CD4-positive, alpha-beta T cell treated with Interleukin-21 for 1 hour (primary cell): ENCODE measurements at places on chromosomes 2 and 18.

- DNase-seq: peak; percentile 58
These were observed 8.5 kb downstream of the FAM117B start for GRCh38 chr2:202643012-202643858.

GRCh38 chr2:102027036-102027980 lies 35.5 kb downstream of the IL1R2 start:
- DNase-seq: no peak

DNA sequence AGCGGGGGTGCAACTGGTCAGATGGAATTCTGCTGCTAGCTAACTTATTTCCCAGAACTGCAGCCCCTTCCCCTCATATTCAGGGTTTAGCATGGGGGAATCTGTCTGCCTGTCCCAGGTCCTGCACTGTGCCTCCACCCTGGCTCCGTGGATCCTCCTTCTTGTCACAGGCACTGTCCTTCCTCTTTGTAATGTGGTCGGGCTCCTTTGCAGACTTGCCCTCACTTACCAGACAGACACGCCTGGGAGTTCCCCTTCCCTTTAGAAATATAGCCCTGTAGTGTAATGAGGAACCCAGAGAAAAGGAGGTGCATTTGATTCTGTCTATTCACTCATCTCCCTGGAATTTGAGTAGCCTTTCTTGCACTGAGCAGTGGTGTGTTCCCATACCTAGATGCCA lies 108.7 kb downstream of the TRIM43 start:
- peak; percentile 15 for DNase-seq

DNA sequence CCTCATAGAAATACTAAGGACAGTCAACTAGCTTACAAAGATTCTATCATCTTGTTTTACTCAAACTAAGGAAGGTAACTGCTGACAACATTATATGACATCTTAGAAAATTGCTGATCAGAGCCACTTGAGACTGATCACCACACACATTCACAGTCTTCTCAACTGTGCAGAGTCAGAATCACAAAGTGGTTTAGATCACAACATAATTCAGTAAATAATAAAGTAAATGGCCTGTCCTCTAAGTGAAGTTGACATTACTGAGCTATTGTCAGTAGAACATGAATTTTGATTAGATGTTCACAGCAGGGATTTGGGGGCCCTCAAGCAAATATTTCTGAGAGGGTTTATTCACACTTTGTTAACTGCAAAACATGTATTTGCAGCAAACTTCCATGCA lies 28.5 kb downstream of the NOL4 start:
- no peak for DNase-seq

DNA sequence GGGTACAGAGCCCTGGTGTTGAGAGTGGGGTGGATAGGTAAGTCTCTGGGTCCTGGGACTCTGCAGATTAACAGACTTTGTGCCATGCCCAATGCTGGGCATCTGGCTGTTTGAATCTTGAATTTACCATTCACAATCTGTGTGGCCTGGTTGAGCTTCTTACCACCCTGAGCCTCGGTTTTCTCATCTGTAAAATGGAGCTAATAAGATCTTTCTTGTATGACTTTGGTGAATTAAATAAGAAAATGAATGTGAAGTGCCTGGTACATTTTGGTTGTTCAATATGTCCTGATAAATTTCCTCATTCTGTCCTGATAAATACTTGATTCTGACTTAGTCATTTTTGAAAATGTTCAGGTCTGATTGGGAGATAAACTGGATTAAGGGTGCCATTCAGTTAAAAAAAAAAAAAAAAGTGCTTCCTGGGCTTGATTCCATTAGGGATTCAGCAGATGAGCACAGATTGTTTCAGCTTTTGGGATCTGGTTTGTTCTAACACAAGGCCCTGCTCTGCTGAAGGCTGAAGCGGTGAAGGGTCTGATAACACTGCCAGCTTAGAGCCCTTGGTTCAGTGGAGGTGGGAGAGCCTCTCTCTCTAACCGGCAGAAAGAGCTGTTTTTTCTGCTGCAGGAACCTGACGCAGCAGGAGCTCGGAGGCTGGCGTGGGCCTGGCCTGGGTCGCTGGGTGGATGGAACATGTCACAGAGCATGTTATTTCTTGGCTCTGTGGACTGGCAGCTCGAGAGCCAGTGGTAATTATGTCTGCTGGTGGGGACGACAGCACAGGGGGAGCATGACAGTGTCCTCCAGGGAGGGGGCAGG lies 84.5 kb upstream of the MCFD2 start:
- DNase-seq: no peak

DNA sequence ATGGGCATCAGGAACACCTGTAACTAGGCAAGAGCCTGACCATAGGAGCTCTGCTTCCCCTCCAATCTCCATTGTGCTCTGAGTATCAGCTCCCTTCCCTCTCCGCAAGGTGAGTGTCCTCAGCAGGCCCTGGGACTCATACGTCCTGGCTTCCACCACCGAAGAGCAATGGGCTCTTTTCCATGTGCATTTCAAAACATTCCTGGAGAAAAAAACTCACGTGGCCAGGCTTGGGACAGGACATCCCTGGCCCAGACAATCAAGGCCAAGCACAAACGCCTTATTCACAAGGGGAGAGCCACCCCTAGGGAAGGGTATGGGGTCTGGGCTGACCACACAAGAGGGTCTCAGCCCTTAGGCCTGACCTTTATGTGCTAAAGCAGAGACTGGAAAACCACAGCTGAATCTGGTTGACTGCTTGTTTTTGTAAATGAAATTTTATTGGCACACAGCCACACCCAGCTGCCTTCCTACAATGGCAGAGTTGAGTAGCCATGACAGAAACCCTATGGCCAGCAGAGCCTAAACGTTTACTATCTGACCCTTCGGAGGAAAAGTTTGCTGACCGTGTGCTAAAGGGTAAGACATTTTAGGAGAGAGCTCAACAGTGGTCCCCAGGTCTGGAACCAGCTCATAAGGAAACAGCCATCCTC lies 175.7 kb upstream of the ARL4C start:
- no peak for DNase-seq

GRCh38 chr2:10646153-10646552 lies 43.6 kb downstream of the NOL10 start:
- no peak for DNase-seq

- no peak for DNase-seq
These were observed 113.1 kb downstream of the ALK start for GRCh38 chr2:29808321-29808720.

- no peak for DNase-seq
These were observed 140.5 kb upstream of the HNRNPA3 start for GRCh38 chr2:177072090-177072489.

DNA sequence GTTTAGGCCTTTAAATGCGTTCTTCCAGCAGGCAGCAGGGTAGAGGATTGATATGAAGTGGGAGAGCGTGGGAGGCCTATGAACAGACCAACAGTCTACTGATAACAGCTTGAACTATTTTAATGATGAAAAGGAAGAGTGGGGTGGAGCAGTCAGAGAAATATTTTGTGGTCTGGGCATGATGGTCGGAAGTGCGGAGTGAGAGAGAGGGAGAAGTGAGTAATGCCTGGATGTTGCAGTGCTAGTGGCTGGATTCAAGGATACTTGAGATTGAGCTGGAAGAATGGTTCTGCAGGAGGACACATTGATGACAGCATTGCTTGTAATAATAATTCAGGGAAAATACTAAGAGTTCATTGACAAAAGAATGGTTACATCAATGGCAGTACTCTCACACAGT lies 151.0 kb upstream of the DAPL1 start:
- no peak for DNase-seq

- no peak for DNase-seq
These were observed 24.0 kb downstream of the ARMC9 start for GRCh38 chr2:231222318-231223000.

- DNase-seq: peak; percentile 68
These were observed 38.1 kb downstream of the SNED1 start for GRCh38 chr2:241036397-241036963.

GRCh38 chr18:58520969-58521368 lies 107.9 kb downstream of the ALPK2 start:
- no peak for DNase-seq

- DNase-seq: no peak
These were observed 109.6 kb upstream of the KCTD1 start for GRCh38 chr18:26657631-26658581.

DNA sequence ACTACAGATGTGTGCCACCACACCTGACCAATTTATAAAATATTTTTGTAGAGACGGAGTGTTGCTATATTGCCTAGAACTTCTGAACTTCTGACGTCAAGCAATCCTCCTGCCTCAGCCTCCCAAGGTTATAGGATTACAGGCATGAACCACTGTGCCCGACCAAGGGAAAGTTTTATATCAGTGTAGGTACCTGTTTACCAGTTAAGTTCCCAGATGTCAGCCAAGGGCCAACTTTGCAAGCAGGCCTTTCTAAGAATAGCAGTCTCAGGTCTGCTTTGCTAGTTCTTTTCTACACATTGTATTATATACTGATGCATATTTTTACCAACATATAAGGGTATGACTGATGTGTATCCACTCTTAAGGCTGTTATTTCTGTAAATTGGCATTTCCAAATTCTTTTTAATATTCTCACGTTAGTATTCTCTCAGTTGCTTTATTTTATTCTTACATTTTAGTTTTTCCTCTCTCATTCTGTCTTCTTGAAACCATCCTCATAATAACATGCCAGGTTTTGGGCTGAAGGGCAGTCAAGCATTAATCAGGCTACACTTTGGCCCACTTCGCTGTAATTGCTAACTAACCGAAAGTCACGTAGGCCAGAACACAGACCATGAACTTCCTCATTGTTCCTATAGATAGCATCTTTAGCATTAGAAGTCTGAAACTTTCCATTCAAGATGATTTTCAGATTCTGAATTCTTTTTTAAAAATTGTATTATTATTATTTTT lies 25.0 kb upstream of the CXXC1 start:
- no peak for DNase-seq
